ENCODE measurements at places on chromosomes 4 and X.
A peak's percentile ranks its signal among the peaks of the same experiment; 100 is the strongest.

GRCh38 chr4:11628093-11628725, 199.5 kb upstream of the HS3ST1 start:
- DNase-seq: no peak

GRCh38 chr4:35166466-35166865, 1077.8 kb downstream of the ARAP2 start:
- no peak for DNase-seq

DNA sequence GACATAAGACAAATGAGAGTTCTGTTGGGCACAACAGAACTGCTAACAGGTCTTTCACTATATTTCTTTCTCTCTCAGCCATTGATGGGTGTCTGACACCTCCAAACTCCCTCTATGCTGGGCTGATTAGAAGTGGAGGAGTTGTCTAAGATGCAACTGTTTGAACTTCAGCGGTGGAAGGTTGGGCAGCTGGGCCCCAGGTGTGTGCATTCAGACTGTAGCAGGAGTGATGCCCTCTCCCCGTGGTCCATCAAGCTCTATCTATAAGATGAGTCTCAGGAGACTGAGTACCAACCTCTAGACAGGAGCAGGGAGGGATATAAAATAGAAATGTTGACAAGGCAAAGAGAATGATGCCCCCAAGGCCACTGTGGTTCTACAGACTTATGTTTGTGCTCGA, 28.2 kb upstream of the CHRNA9 start:
- no peak for DNase-seq

DNA sequence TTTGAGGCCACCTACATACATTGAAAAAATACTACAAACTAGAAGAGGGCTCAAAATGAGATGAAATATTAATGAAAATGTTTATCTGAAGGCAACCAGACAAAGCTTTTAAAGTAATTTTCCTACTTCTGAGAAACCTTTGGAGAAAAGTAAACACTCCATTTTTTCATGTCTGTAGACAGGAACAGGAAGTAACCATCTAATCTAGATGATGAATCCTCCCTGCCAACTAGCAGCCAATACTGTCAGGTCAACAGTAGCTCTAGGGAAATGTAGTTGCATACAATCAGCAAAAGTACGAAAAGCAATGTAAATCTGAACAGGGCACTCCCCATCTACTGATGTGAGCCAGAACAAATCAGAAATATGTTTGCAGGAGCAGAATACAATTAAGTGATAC, 49.0 kb downstream of the AMMECR1 start:
- no peak for DNase-seq

DNA sequence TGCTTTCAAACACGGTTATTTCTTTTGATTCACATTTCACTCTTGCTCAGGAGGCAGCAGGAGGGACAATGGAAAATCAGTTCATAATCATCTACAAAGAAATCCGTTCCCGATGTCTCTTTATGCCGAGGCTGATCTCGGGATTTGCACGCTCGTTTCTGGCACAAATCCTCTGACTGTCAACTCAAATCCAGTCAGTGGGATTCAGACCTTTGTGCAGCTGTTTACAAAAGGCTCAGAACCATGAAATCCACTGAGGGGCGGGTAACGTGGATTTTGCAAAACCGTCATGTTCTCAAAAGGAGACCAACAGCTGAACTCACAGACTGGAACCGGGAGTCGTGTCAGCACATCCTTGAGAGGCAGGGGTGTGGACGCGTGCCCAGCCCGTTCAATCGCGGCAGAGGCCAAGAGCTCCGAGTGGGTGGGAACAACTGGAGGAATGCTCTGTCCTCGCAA, 46.4 kb downstream of the ACOX3 start:
- no peak for DNase-seq

GRCh38 chr4:145933134-145933533, 5.5 kb downstream of the ZNF827 start:
- DNase-seq: no peak

DNA sequence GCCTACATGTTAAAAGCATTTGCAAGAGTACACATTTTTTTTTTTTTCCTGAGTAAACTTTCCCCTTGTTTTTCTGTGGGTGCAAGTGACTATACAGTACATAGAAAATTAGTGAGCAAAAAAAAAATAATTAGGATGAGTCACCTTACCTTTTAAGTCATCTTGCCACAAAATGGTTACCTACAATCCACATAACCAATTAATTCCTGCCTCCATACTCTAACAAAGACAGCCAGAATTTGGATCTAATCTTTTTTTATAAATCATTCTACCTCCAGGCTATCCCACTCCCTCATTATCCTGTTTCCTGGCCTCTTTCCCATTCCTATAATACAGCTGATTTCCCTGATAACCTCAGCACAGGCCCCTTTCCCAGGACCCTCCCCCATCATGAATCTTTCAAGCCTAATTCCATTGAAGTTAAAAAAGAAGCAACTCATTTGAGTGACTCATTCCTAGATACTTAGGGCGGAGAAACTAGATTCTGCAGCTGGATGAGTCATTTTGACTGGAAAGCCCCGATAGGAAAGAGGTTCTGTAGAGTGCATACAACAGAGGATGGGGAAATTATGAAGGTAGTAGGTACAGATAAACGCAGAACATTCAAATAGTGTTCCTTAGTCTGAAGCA, 128.2 kb downstream of the C4orf51 start:
- DNase-seq: peak; percentile 96

DNA sequence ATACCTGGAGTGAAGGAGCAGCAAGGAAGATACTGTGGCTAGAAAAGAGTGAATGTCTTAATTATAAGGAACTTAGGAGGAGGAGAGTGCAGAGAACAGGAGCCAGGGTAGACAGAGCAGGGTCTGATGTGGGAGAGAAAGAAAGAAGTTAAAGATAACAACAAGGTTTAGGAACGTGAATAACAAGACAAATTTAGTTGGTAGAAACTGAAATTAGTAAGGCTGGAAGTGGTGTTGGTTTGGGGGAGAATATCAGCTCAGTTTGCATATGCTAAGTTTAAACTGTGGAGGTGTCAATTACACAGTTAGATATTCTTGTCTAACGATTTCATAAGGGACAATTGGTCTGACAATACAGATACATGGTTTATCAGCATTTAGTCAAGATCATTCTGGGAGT, 1123.7 kb upstream of the PABPC4L start:
- no peak for DNase-seq

DNA sequence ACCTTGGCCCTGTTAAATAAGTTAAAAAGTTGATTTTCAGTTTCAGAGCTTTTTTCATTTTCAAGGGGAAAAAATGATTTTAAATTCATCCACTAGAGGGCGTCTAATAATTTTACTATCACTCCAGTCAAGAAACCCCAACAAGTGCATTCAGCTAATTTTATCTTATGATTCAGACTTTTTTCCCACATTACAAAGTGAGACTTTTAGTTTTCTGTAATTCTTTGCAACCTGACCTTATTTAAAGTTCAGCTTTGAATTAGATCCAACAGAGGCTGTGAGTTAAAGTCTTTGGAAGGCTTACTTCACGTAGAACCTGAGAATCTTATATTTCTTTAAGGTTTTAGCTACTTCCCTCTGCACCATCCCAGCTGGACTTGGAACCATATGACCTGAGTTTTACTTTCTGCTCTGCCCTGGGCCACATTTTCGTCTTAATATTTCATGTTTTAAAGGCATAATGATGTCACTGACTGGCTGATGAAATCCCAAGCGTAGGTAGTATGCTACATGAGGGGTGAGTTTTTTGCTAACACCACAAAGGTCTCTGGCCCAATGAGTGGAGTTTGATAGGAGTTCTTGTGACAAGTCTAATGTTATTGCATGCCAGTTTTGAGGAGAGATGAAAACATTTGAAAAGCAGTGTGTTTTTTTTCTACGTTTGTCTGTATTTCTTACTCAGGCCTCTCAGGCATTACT, 7.2 kb downstream of the GNRHR start:
- peak; percentile 56 for DNase-seq

DNA sequence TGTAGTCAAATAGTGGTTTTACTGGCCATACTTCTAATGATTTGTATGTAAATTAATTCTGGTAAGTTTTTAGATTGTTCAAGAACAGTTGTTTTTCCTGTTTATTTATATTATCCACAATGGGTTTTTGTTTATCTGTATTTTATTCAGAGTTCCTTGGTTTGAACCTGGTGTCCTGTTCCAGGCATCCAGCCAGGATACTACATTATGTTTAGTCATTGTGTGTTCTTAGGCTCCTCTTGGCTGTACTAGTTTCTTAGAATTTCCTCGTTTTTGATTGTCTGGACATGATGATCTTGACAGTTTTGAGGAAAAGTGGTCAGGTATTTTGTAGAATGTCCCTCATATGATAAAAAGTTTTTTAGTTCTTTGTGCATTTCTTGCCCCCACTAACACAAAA, 7.8 kb downstream of the TIGD2 start:
- DNase-seq: no peak

GRCh38 chr4:142282870-142283431, 563.1 kb downstream of the INPP4B start:
- peak; percentile 36 for DNase-seq

GRCh38 chrX:50762578-50762977, 51.4 kb downstream of the SHROOM4 start:
- DNase-seq: peak; percentile 42

DNA sequence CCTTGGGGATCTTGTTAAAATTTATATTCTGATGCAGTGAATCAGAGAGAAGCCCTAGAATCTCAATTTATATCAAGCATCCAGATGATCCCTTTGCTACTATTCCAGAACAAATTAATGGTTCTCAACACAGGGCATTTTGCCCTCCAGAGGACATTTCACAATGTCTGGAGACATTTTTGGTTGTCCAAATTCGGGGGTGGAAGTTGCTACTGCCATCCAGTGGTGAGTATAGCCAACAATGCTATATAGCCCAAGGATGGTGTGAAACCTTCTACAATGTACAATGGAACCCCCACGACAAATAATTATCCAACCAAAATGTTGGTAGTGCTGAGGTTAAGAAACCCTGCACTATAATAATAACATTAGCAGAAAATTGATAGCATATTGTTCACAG, 2440.0 kb downstream of the PCDH7 start:
- DNase-seq: no peak

DNA sequence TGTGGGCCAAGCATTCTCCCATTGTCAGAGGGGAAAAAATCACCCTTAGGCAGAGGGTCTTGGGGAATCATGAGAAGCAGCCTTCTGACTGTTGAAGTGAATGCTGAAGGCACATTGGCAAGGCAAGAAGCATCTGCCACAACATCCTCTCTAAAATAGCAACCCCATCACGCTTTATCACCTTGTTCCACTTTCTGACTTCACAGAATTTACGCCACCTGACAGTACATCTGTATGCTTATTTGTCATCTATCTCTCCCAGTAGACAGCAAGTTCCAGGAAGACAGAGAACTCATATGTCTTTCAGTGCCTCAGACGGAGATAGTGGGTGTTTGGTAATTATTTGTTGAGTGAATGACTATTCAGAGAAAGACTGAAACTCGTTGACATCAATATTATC, 68.4 kb upstream of the SCML1 start:
- DNase-seq: no peak

DNA sequence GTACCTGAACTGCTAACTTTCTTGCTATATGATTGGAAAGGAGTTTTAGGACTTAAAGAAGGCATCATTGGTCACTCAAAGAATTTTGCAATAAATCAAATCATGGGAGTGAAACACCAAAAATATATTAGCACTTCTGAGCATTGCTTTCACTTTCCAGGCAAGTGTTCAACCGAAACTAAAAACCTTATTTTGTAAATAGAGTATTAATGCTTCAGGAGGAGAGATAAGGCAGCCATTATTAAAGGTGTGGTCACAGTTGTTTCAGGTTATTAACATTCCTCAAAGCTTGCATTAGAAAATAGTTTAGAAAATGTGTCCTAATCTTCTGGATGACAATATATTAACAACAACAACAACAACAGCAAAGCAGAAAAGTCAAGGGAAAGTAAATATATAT, 92.3 kb upstream of the TLL1 start:
- no peak for DNase-seq

GRCh38 chr4:140237616-140238350, 83.8 kb upstream of the MAML3 start:
- peak; percentile 86 for DNase-seq

DNA sequence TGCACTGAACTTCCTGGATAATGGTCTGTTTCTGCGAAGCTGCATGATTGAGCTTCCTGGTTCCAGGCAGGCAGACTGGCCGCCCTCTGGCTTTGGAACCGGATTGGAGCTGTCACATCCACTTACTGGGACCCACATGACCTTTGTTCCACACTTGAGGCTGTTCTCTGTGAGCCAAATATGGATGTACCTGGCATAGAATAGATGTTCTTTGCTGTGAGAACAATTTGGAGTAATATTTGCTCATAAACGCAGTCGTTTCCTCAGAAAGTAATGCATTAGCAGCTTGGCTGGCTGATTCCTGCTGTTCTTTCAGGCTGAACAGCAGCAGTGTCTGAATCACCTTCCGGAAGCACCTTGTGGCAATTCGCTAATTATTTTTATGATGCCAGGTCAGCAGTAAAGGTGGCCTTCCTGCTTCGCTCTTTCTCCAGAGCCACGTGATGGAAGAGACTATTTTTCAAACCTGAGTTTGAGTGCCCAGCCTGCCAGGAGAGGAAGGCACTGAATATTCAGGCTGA, 78.1 kb upstream of the BOD1L1 start:
- peak; percentile 92 for DNase-seq

- DNase-seq: no peak
Observed at GRCh38 chrX:56782352-56782751, 53.3 kb downstream of the NBDY start.

DNA sequence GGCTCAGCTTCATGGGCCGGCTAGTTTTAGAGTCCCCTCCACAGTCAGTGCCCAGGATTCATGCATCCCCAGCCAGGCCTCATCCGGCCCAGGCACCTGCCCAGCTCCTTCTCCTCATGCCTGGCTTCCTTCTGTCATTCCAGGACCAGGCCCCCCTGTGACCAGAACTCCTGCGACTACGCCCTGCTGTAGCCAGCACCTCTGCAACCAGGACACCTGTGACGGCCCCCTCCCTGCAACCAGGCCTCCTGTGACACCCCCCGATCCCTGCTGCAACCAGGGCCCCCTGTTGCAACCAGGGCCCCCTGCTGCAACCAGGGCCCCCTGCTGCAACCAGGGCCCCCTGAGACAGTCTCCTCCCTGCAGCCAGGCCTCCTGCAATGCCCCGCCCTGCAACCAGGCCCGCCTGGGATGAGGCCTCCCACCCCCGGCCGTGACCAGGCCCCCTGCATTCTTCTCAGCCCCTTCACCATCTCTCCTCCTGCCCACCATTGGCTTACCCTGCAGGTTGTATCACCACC, 46.8 kb downstream of the HTRA3 start:
- DNase-seq: no peak

GRCh38 chrX:78330540-78330939, 3.1 kb upstream of the CYSLTR1 start:
- DNase-seq: no peak

- no peak for DNase-seq
Observed at GRCh38 chrX:111123606-111124179, 27.7 kb downstream of the PAK3 start.

- DNase-seq: no peak
Observed at GRCh38 chr4:3388471-3389232, 53.1 kb upstream of the HGFAC start.

DNA sequence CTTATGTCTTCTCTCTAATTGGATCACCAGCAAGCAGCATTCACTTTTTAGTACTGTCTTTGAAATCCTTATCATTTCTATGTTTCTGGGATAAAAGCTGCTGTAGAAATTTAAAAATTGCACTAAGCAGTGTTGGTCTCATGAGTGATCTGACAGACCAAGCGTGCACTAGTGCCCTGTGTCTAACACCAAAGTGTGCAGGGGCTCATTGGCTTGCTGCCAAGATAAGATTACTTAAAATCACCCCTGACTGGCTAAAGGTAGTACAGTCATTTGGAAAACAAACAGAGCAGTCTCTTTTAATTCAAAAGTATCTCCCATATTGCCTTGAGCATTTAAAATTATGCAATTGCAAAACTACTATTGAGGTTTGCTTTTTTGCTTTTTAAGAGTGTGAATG, 304.6 kb downstream of the ARAP2 start:
- DNase-seq: no peak

GRCh38 chrX:519741-520140, 110.8 kb upstream of the SHOX start:
- no peak for DNase-seq

All from dermis blood vessel endothelial cell (primary cell).